Ecto neural progenitor cell (in vitro differentiated cells): ENCODE measurements at places on chromosomes 3 and 15.

- peak; percentile 92 for DNase-seq
Observed at GRCh38 chr3:127002195-127003174, 19.6 kb downstream of the PLXNA1 start.

DNA sequence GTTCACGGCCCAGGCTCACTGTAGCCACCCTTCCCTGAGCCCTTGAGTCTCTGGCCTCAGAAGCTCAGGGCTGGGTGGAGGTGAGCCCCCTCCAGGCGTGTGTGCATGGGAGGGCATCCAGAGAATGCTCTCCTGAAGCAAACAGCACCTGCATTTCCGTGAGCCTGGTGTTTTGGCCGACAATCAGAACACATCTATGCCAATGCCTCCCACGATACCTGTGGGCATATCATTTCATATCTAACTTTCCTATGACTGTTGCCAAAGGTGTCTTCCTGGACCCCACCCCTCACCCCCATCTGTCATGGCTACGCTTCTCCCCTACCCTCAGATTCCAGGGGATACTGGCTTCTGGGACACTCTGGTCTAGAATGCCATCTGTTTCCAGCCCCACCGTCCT is 53.3 kb upstream of the RAB6B start:
- no peak for DNase-seq

GRCh38 chr3:50008931-50009330 is 69.0 kb downstream of the RBM6 start:
- DNase-seq: no peak

- no peak for DNase-seq
Observed at GRCh38 chr3:87219611-87220010, 7.5 kb upstream of the CHMP2B start.

- no peak for DNase-seq
Observed at GRCh38 chr3:178131801-178132200, 404.4 kb upstream of the KCNMB2 start.

GRCh38 chr3:49780080-49780974 is 6.0 kb downstream of the IP6K1 start:
- DNase-seq: no peak

GRCh38 chr3:123522320-123523022 is 62.4 kb downstream of the HACD2 start:
- DNase-seq: no peak

GRCh38 chr15:36755341-36756000 is 176.0 kb downstream of the CDIN1 start:
- DNase-seq: no peak

GRCh38 chr15:74716651-74717050 is 8.7 kb downstream of the CYP1A1 start:
- DNase-seq: no peak

- no peak for DNase-seq
Observed at GRCh38 chr15:57129064-57129463, 210.6 kb downstream of the TCF12 start.

DNA sequence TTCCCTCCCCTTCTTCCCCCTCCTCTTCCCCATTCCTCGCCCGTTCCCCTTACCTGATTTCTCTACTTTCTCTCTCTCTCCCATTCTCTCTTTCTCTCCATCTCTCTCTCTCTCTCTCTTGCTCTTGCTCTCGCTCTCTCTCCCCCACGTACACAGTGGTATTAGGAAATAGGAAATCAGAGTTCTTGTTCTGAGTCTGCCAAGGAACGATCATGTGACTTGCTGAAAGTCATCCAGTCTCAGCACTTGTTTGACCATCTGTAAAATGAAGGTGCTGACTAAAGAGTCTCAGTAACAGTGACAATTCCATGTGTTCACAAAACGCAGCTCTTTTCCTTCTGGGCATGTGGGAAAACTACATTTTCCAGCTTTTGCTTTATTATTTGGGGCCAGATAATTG is 445.0 kb upstream of the TGFBR2 start:
- no peak for DNase-seq

- no peak for DNase-seq
Observed at GRCh38 chr3:155420881-155421486, 127.5 kb upstream of the STRIT1 start.

DNA sequence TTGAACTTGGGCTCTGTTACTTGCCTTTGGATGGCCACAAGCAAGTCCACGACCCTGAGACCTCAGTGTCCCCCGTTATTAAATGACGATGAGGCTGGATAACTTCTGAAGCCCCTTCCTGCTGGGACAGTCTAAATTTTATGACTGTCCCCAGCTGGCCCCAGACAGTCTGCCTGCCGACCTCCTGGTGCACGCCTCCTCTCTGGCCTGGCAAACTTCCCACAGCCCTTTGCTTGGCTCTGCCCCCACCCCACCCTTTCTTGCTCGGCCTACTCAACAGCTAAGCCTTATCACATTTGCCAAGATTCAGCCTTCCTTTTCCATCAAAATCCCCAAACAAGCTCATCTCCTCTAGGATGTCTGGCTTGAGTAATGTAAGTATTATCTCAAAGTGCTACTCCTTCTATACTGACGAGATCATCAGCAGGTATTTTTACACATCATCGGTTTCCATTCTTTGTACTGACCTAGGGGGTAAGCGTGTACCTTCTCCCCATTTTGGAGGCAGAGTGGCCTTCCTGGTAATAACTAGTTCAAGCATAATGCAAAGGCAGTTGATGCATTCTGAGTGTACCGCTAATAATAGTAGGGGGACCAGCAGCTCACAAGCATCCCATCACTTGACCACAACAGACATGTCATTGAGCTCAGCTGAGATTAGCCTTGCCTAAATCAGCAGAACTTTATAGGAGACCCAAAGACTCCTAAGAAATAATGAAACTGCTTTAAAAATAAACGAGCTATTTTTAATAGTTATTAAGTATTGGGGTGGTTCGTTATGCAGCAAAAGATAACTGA is 120.8 kb upstream of the HACD2 start:
- DNase-seq: no peak

GRCh38 chr3:150429767-150430671 is 21.9 kb downstream of the TSC22D2 start:
- no peak for DNase-seq

- no peak for DNase-seq
Observed at GRCh38 chr3:54159917-54160316, 37.6 kb downstream of the CACNA2D3 start.

DNA sequence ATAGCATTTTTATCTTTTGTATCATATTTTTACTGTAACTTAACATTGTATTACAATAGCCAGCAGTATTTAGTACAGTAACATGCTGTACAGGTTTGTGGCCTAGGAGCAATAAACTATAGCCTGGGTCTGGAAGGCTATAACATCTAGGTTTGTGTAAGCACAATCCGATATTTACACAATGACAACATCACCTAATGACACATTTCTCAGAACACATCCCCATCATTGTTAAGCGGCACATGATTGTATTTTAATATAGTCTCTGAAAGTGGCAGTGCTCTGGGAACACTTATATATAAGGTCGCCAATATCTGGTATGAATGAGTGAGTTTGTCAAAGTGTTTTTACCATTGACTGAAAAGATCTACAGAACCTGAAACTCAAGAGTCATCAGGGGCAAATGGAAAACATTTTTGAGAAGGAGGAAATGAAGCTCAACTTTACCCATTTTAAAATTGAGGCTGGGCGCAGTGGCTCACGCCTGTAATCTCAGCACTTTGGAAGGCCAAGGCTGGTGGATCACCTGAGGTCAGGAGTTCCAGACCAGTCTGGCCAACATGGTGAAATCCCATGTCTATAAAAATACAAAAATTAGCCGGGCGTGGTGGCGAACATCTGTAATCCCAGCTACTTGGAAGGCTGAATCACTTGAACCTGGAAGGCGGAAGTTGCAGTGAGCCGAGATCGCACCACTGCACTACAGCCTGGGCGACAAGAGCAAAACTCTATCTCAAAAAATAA is 38.8 kb upstream of the TNFSF10 start:
- no peak for DNase-seq

- peak; percentile 64 for DNase-seq
Observed at GRCh38 chr3:69012800-69013252, 658 bp downstream of the EOGT start.

- no peak for DNase-seq
Observed at GRCh38 chr3:181839916-181840297, 128.2 kb downstream of the SOX2 start.

DNA sequence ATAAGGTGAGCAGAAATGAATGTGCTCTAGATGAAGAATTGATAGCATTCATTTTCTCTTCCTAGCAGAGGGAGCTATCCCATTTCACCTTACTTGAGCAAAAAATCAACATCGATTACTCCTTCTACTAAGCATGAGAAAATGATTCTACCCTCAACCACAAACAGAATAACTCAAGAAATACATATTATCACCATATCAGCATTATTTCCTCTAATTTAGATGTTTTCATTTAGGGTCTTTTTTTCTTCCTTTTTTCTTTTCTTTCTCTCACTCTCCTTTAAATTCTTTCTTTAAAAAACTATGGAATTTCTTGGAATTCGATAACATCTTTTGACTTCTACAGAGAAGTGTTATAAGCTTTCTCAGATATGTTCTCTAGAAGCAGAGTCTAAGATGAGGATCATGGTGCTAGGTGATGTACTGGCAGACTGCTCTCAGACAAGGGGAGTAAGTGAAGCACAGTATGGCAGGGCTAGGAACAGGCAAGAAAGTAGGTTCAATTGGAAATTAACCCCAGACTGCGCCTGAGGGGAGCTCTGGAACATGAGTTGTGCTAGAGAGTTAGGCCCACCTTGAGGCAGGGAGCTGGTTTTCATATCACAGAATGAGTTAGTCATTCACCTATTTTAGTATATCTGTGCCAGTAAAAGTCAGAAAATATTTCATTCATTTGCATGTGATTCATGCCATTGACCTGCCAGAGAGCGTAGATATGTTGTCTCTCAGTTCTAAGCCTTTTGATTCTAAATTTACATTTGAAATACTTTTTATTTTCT is 279.2 kb upstream of the KCNH8 start:
- DNase-seq: no peak

DNA sequence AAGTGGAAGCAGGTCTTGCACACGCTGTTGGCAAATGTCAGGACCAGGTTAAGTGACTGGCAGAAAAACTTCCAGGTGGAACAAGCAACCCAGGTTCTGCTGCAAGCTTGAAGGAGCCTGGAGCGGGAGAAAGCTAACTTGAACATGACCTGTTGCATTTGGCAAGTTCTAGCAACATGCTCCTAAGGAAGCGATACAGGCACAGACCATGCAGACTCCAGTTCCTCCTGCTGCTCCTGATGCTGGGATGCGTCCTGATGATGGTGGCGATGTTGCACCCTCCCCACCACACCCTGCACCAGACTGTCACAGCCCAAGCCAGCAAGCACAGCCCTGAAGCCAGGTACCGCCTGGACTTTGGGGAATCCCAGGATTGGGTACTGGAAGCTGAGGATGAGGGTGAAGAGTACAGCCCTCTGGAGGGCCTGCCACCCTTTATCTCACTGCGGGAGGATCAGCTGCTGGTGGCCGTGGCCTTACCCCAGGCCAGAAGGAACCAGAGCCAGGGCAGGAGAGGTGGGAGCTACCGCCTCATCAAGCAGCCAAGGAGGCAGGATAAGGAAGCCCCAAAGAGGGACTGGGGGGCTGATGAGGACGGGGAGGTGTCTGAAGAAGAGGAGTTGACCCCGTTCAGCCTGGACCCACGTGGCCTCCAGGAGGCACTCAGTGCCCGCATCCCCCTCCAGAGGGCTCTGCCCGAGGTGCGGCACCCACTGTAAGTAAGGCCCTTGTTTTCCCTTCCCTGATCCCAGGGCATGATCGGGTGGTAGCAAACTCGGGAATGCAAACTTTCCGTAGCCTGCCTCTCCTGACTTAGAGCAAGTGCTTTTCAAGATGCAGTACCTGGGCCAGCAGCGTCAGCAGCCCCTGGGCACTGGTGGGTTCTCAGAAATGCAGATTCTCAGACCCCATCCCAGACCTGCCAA is 759 bp downstream of the GALNT15 start:
- peak; percentile 38 for DNase-seq

DNA sequence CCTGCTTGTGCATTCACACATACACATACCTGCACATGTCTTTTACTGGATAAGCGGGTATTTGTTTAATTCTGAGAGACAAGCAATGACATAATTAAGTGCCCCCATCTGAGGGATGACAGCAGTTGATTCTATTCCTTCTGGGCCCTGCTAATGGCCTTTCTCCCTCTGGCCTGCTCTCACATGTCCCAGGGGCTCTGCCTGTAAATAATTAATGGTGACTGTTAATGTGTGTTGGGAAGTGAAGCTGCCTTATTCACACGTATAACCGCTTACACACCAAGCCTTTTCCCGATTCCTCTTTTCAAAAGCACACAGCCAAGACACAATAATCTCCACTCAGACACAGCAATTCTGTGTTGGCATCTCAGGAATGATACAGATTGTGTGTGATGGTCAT is 47.8 kb downstream of the LRRK1 start:
- DNase-seq: no peak

- DNase-seq: no peak
Observed at GRCh38 chr15:33671456-33671855, 296.8 kb upstream of the CHRM5 start.

- DNase-seq: no peak
Observed at GRCh38 chr15:67178569-67179210, 75.8 kb downstream of the AAGAB start.

DNA sequence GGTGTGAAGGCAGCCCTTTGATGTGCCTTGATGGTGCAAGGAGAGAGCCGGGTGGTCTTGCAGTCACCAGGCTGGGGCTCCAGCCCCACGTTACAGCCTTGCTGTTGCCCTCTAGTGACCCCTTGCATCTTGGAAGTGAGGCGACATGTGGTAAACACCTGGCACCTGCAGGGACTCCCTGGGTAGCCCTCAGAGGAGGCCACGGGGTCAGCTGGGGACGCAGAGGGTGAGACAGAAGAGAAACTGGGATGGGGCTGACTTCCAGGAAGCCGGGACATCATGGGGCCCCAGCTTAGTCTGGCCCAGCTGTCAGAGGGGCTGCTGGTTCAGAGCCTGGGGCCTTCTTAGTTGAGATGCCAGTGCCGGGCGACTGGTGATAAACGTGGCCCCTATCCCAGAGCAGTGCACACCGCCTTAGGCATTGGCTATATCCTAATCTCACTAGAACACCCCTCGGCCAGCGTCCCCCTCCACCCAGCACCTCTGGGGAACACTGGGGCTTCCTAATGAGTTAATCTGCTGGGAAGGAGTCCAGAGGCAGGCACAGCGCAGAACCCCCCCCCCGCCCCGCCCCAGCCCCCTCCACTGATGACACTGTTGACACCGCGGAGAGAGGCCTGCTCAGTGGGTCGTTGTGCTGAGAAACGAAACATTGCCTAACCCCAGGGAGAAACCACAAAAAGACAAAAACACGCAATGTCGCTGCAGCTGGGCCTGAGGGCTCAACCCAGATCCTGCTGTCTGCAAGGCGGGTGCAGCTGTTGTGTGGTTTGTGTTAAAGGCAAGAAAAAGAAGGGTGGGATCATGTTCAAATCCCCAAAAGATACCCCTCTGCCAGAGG is 60.5 kb upstream of the KLF13 start:
- peak; percentile 46 for DNase-seq

DNA sequence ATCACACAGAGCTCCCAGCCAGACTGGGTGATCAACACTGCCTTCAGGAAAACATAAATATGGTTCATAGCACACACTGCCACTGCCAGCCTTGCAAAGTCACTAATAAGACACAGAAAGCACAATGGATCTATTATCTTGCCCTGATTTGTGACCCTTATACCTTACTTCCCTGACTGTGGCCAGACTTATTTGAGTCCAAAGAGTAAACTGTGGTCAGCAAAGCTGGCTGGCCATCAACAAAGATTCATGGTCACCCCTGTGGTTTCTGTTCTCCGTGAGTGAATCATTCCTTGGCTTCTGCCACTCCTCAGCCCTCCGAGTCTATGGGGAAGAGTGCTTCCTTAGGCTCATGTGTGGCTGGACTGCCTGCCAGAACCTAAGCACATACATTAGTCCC is 437.7 kb downstream of the RAP2B start:
- no peak for DNase-seq
